ENCODE measurements at places on chromosomes 1 and 21.

- H3K36me3 ChIP-seq = no peaks in the 10 kb centered on the region
- H3K4me1 ChIP-seq = no peaks in the 10 kb centered on the region
- H3K4me3 ChIP-seq = no peak overlapping the region
- H3K27me3 ChIP-seq = peaks cover 14% of the 10 kb centered on the region
These were observed 698.8 kb downstream of the MATN1 start for GRCh38 chr1:30024411-30025195.

DNA sequence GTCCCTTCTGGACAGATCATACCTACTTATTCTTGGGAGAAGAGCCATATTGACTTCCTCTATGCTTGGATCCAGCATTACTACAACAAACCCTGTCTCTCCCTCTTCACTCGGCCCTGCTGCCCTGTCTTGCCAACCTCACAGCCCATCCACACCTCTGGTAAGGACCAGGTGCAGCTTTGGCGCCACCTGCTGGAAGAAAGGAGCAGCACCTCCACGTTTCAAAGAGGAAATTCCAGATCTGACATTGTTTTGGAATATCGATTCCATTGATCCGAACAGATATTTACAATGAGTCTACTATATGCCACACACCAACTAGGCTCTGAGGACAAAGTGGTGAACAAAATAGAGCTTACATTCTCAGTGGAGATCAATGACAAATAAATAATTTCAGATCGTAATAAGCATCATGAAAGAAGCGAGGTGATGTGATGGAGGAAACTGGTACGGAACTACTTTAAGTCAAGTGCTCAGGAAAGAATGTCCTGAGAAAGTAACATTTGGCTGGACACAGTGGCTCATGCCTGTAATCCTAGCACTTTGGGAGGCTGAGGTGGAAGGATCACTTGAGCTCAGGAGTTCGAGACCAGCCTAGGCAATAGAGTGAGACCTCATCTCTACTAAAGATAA lies 18.7 kb downstream of the MFSD2A start:
- peaks cover 2% of the 10 kb centered on the region for H3K36me3 ChIP-seq
- no peaks in the 10 kb centered on the region for H3K4me1 ChIP-seq
- no peak overlapping the region for H3K27ac ChIP-seq
- no peaks in the 10 kb centered on the region for H3K27me3 ChIP-seq
- no peak overlapping the region for H3K4me3 ChIP-seq
- peak; percentile 84 for DNase-seq

DNA sequence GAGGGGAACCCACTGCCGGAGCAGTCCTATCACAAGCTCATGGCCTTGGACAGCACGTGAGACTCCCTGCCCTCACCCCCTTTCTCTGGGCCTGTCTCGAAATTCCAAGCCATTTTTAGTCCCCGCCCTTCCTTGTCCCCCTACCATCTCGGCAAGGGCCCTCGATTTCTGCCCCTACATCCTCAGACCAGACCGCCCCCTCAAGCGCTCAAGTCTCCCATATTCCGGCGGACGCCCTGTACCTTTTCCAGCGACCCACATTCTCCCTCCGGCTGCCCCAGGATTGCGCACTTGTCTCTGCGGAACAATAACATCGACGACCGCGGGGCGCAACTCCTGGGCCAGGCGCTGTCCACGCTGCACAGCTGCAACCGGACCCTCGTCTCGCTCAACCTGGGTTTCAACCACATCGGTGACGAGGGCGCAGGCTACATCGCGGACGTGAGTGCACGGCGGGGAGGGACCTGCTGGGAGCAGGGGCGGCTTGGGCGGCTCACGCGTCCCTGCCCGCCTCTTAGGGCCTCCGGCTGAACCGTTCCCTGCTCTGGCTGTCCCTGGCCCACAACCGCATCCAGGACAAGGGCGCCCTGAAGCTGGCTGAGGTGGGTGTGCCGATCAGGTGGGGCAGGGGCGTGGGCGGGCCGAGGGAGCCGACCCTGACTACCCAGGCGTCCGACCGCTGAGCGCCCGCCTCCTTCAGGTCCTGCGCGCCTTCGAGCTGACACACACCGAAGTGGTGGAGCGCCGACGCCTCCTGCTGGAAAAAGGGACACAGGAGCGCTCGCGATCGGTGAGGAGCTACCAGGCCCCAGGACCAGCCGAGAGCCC lies 7.0 kb downstream of the LRRC71 start:
- DNase-seq = peak; percentile 84
- H3K4me3 ChIP-seq = no peak overlapping the region
- H3K36me3 ChIP-seq = no peaks in the 10 kb centered on the region
- H3K4me1 ChIP-seq = peaks cover 14% of the 10 kb centered on the region

GRCh38 chr1:89608319-89608983 lies 24.5 kb upstream of the LRRC8C start:
- H3K27ac ChIP-seq = peak overlapping the region; percentile 91
- H3K4me3 ChIP-seq = peak overlapping the region; percentile 56
- peaks cover 94% of the 10 kb centered on the region for H3K4me1 ChIP-seq
- H3K27me3 ChIP-seq = no peaks in the 10 kb centered on the region
- no peaks in the 10 kb centered on the region for H3K36me3 ChIP-seq
- peak; percentile 81 for DNase-seq

GRCh38 chr1:82979593-82980236 lies 1019.2 kb downstream of the TTLL7 start:
- no peak overlapping the region for H3K4me3 ChIP-seq
- H3K36me3 ChIP-seq = no peaks in the 10 kb centered on the region
- no peak overlapping the region for H3K27ac ChIP-seq
- no peak for DNase-seq

- no peaks in the 10 kb centered on the region for H3K4me1 ChIP-seq
- no peak overlapping the region for H3K27ac ChIP-seq
- DNase-seq = no peak
- H3K27me3 ChIP-seq = peaks cover 9% of the 10 kb centered on the region
- no peak overlapping the region for H3K4me3 ChIP-seq
These were observed 11.8 kb downstream of the C1orf115 start for GRCh38 chr1:220701974-220702373.

- no peaks in the 10 kb centered on the region for H3K4me1 ChIP-seq
- DNase-seq = no peak
- H3K4me3 ChIP-seq = no peak overlapping the region
- no peak overlapping the region for H3K27ac ChIP-seq
These were observed 22.0 kb downstream of the MYOM3 start for GRCh38 chr1:24089743-24090555.

GRCh38 chr1:25704267-25704691 lies 87.7 kb downstream of the MAN1C1 start:
- no peak overlapping the region for H3K4me3 ChIP-seq
- H3K4me1 ChIP-seq = peaks cover 41% of the 10 kb centered on the region
- no peaks in the 10 kb centered on the region for H3K36me3 ChIP-seq
- no peaks in the 10 kb centered on the region for H3K27me3 ChIP-seq
- H3K27ac ChIP-seq = peak overlapping the region; percentile 30
- peak; percentile 61 for DNase-seq

DNA sequence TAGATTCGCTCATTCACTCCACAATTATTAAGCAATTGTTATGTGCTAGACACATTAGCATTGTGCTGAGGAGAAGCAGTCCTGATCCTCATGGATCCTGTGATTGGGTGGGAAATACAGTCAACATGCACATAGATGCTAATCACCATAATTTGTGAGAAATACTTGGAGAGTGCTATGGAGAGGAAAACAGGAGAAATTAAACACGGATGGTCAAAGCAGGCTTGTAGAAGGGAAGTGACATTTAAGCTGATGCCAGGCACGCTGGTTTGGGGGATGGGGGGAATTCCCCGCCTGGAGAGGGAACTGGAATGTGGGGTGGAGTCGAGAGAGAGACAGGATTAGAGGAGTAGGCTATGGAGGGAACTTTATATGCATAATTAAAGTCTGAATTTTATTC lies 52.2 kb upstream of the L1TD1 start:
- no peak overlapping the region for H3K4me3 ChIP-seq
- no peaks in the 10 kb centered on the region for H3K4me1 ChIP-seq
- H3K36me3 ChIP-seq = no peaks in the 10 kb centered on the region
- no peak overlapping the region for H3K27ac ChIP-seq

- no peak for DNase-seq
- no peaks in the 10 kb centered on the region for H3K27me3 ChIP-seq
- H3K36me3 ChIP-seq = no peaks in the 10 kb centered on the region
- H3K4me1 ChIP-seq = peaks cover 2% of the 10 kb centered on the region
- no peak overlapping the region for H3K27ac ChIP-seq
- no peak overlapping the region for H3K4me3 ChIP-seq
These were observed 659.0 kb downstream of the LTN1 start for GRCh38 chr21:28333578-28334075.

GRCh38 chr1:218851586-218851985 lies 322.1 kb upstream of the LYPLAL1 start:
- no peak overlapping the region for H3K27ac ChIP-seq
- H3K36me3 ChIP-seq = no peaks in the 10 kb centered on the region
- DNase-seq = no peak
- no peaks in the 10 kb centered on the region for H3K4me1 ChIP-seq

- H3K36me3 ChIP-seq = no peaks in the 10 kb centered on the region
- H3K27ac ChIP-seq = no peak overlapping the region
- no peaks in the 10 kb centered on the region for H3K4me1 ChIP-seq
- H3K27me3 ChIP-seq = peaks cover 14% of the 10 kb centered on the region
- H3K4me3 ChIP-seq = no peak overlapping the region
These were observed 79.5 kb downstream of the BEND5 start for GRCh38 chr1:48697066-48697707.

DNA sequence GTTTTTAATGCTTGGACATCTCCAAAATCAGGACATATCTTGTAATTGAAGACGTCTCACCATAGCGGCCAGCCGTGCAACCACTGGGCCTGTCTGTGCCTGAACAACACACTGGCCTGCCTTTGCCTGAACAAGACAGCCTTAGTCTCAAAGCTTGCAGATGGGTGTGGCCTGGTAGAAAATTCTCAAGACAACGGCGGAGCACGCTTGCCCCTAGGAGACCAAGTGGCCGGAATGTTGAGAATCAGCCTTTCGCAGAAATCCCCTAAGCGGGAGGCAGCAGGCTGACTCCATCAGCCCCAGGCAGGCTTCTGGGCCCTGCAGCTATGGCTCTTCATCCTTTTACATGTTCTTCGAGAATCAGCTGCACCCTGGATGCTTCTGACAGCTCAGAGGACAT lies 98.0 kb upstream of the C1orf174 start:
- DNase-seq = no peak
- H3K27ac ChIP-seq = no peak overlapping the region
- peaks cover 18% of the 10 kb centered on the region for H3K27me3 ChIP-seq

DNA sequence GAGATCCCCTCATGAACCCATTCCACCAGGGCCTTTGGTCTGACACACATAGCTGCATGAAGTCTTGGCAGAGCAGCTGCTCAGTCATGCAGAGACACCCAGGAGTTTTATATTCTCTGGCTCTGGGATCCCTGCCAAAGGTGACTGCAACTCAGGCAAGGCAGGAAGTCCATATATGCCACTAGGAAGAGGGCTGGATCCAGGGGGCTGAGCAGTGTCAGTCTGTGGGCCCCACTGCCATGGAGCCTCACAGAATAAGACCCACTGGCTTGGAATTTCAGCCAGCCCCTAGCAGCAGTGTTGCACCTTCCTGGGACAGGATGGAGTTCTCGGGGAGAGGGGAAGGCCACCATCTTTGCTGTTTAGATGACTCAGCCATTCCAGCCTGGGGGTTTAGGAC lies 199.7 kb downstream of the TBX15 start:
- no peak overlapping the region for H3K4me3 ChIP-seq
- no peaks in the 10 kb centered on the region for H3K27me3 ChIP-seq
- no peaks in the 10 kb centered on the region for H3K36me3 ChIP-seq
- no peak overlapping the region for H3K27ac ChIP-seq
- DNase-seq = no peak
